ENCODE measurements at places on chromosomes 2 and 18. TPM values are rescaled to one million over a fixed set of nuclear protein-coding genes. Genes with fewer than 3 reads are reported as not detected.

Gene TXNDC2
- 0.12 TPM for total RNA-seq

Gene ALKAL2
- not detected for total RNA-seq

Gene SFXN5
- total RNA-seq, result 11.6 TPM

Gene KLHL41
- total RNA-seq, result 0.08 TPM

Gene CNDP1
- not detected for total RNA-seq

Gene TMEM247
- not detected for total RNA-seq

Gene UGT1A7
- total RNA-seq, result 3.5 TPM

Gene L3MBTL4
- total RNA-seq, result not detected

Gene PRKAG3
- not detected for total RNA-seq

Gene DSG4
- total RNA-seq, result not detected

Gene CTNNA2
- total RNA-seq, result 0.89 TPM

Gene MAL
- not detected for total RNA-seq

Gene CHST9
- total RNA-seq, result not detected

Gene FAM117B
- total RNA-seq, result 2.2 TPM

Gene CD28
- total RNA-seq, result not detected

Gene SULT1C3
- total RNA-seq, result not detected

Gene ATP9B
- total RNA-seq, result 15.2 TPM

Gene CHCHD5
- total RNA-seq, result 56.9 TPM

Gene SNRPD1
- 172 TPM for total RNA-seq

Gene MAP2
- 0.40 TPM for total RNA-seq

Gene VSNL1
- not detected for total RNA-seq

Gene SLC4A3
- total RNA-seq, result 3.4 TPM

Gene GTF3C2
- 62.9 TPM for total RNA-seq

Gene EVX2
- total RNA-seq, result 0.02 TPM

Gene SIGLEC15
- not detected for total RNA-seq

Gene TMEM200C
- not detected for total RNA-seq

Gene AMER3
- total RNA-seq, result not detected

Gene KIF5C
- total RNA-seq, result 0.42 TPM

Gene KIAA2012
- total RNA-seq, result not detected

Gene CNOT9
- 41.8 TPM for total RNA-seq

Gene CDK15
- not detected for total RNA-seq

Gene IL1RL2
- not detected for total RNA-seq
